ENCODE measurements at places on chromosomes 6 and 20. TPM values are rescaled to one million over a fixed set of nuclear protein-coding genes. Genes with fewer than 3 reads are reported as not detected.
A peak's percentile ranks its signal among the peaks of the same experiment; 100 is the strongest.

DNA sequence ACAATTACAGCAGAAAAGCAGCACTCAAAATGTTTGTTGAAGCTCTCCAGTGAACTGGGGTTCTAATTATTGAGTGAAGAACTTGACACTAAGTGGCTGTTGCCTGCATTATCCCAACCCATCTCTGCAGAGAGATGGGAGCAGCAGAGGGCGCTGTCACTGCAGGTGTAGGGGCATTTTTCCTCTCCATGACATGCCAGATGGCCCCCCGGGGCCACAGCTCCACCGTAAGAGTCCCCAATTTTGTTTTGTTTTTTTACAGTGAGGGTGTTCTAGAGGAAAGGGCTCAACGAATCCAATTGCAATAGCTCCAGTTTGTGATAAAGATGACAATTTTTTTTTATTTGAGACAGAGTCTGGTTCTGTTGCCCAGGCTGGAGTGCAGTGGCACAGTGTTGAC is 1.9 kb upstream of the FUCA2 start:
- peaks cover 5% of the 10 kb centered on the region for H3K36me3 ChIP-seq
- H3K27ac ChIP-seq = no peak overlapping the region
- H3K27me3 ChIP-seq = no peaks in the 10 kb centered on the region
- peak overlapping the region; percentile 27 for H3K4me3 ChIP-seq

DNA sequence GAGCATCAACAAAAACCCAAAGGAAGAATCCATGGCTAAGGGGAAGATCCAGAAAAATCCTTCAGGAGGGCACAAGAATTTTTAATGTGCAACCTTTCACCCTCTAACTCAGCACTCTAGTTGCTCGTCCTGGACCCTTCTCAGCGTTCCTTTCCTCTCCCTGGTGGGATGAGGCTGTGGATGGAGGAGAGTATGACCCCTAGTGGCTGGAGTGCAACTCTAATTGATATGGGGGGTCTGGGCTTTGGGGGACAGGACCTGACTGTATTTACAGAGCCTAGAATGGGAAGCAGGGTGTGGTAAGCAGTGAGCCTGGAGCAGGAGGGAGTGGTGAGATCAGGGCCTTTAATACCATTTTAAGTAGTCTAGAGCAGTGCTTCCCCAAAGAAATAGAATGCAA is 83.9 kb upstream of the CEP85L start:
- H3K27ac ChIP-seq = no peak overlapping the region
- peaks cover 8% of the 10 kb centered on the region for H3K4me1 ChIP-seq
- H3K4me3 ChIP-seq = no peak overlapping the region
- no peak for DNase-seq
- no peaks in the 10 kb centered on the region for H3K36me3 ChIP-seq

GRCh38 chr20:19110881-19111460 is 101.5 kb upstream of the SLC24A3 start:
- H3K27me3 ChIP-seq = no peaks in the 10 kb centered on the region
- no peaks in the 10 kb centered on the region for H3K4me1 ChIP-seq
- no peak overlapping the region for H3K27ac ChIP-seq
- H3K4me3 ChIP-seq = no peak overlapping the region
- no peak for DNase-seq

DNA sequence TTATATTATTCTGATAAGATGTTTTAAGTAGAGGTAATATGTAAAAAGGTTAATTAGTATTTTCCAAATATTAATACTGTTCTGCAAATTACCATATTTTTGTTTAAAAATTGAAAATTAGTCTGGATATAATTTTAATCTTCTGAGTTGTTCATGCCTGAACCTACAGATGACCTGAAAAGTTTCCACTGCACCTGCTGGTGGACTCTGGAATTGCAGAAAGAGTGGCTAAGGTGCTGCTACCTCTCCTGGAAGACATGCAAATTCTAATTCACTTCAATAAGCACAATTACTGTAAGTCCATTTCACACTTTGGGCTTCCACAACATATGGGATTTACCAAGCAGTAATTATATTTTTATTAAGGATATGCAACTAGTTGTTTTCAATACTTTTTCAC is 77.7 kb upstream of the OLIG3 start:
- H3K4me1 ChIP-seq = no peaks in the 10 kb centered on the region
- H3K27me3 ChIP-seq = peaks cover 44% of the 10 kb centered on the region
- no peak overlapping the region for H3K4me3 ChIP-seq
- no peaks in the 10 kb centered on the region for H3K36me3 ChIP-seq
- peak; percentile 62 for DNase-seq

- peaks cover 4% of the 10 kb centered on the region for H3K27me3 ChIP-seq
- no peak for DNase-seq
- H3K36me3 ChIP-seq = peaks cover 1% of the 10 kb centered on the region
- H3K4me3 ChIP-seq = no peak overlapping the region
- peaks cover 43% of the 10 kb centered on the region for H3K4me1 ChIP-seq
- no peak overlapping the region for H3K27ac ChIP-seq
These were observed 22.8 kb upstream of the CCN6 start for GRCh38 chr6:112030961-112031660.

GRCh38 chr6:113481458-113481857 is 375.7 kb upstream of the MARCKS start:
- H3K4me1 ChIP-seq = no peaks in the 10 kb centered on the region
- H3K27me3 ChIP-seq = no peaks in the 10 kb centered on the region
- H3K36me3 ChIP-seq = no peaks in the 10 kb centered on the region
- no peak overlapping the region for H3K4me3 ChIP-seq
- no peak for DNase-seq

The PSORS1C1 gene
- 0.26 TPM for total RNA-seq

The HLA-G gene
- total RNA-seq = 0.66 TPM

The KIF25 gene
- not detected for total RNA-seq

The RSPO3 gene
- total RNA-seq = not detected

Measured in activated CD8-positive, alpha-beta memory T cell treated with anti-CD3 and anti-CD28 coated beads, Interleukin-2, amount 10 ng/mL, durations not matched to agents 7 days and 5 days (primary cell).